ENCODE measurements at places on chromosomes 3 and 15. TPM values are rescaled to one million over a fixed set of nuclear protein-coding genes. Genes with fewer than 3 reads are reported as not detected.

Gene SMC4
- 18.4 TPM for total RNA-seq

Gene CCDC9B
- 155 TPM for total RNA-seq

Gene MKRN3
- total RNA-seq = 0.63 TPM

Gene CTSH
- 52.6 TPM for total RNA-seq

Gene PRKAR2A
- 52.2 TPM for total RNA-seq

Gene LRRC15
- 0.14 TPM for total RNA-seq

Gene LYZL4
- not detected for total RNA-seq

Gene CFAP100
- total RNA-seq = not detected

Gene HRG
- not detected for total RNA-seq

Gene AGBL1
- not detected for total RNA-seq

Gene ADAMTS7
- 24.2 TPM for total RNA-seq

Gene GPX1
- total RNA-seq = 115 TPM

Gene SLC6A11
- total RNA-seq = not detected

Gene ADGRG7
- total RNA-seq = not detected

Gene CLEC3B
- 80.8 TPM for total RNA-seq

Gene CACNA2D2
- 2.3 TPM for total RNA-seq

Gene SKOR1
- total RNA-seq = 0.22 TPM

Gene PCSK6
- 28.6 TPM for total RNA-seq

Gene MBNL1
- total RNA-seq = 172 TPM

Gene A4GNT
- not detected for total RNA-seq

Gene RBP2
- not detected for total RNA-seq

Gene IGSF11
- total RNA-seq = 2.1 TPM

Gene PROS1
- 48.3 TPM for total RNA-seq

Gene FRMD5
- 62.4 TPM for total RNA-seq

Gene TMEM266
- not detected for total RNA-seq

Gene SYNPR
- 0.93 TPM for total RNA-seq

Gene FOXL2
- total RNA-seq = not detected

Gene KBTBD12
- total RNA-seq = 41.8 TPM

Gene STAC
- 0.30 TPM for total RNA-seq

Gene TOPAZ1
- not detected for total RNA-seq
